ENCODE measurements at places on chromosomes 2 and 18. TPM values are rescaled to one million over a fixed set of nuclear protein-coding genes. Genes with fewer than 3 reads are reported as not detected.

- no peak for ATAC-seq
Measured at GRCh38 chr2:14189929-14190328, 442.6 kb upstream of the LRATD1 start.

DNA sequence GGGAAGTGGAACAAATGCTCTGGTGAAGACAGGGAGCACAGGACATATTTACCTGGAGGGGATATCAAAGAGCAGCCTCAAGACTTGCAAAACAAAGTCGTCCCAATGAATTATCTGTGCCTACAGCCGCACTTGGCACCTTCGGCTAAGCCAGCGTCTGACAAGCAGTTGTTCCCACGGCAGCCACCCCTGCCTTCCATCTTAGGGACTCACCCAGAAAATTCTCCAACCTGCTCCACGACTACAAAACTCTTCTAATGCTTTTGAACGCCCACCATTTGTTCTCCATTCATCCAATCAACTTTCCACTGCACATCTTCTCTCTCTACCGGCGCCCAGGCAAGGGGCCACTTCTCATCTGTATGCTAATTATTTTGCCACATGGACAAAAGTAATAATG lies 7.0 kb downstream of the MYT1L start:
- no peak for ATAC-seq

DNA sequence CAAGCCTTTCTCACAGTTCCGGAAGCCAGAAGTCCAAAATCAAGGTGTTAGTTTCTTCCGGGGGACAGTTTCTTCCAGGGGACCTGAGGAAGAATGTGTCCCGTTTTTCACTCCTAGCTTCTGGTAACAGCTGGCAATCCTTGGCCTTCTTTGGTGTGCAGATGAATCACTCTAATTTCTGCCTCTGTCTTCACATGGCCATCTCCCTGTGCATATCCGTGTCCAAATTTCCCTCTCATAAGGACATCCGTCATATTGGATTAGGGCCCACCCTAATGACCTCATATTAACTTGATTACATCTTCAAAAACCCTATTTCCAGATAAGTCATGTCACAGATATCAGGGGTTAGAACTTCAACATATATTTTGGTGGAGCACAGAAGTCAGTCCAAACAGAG lies 141.4 kb downstream of the ZEB2 start:
- ATAC-seq, result peak; percentile 50

- no peak for ATAC-seq
Measured at GRCh38 chr2:64838817-64839216, 150.4 kb upstream of the SLC1A4 start.

GRCh38 chr2:98509542-98510321 lies 65.1 kb downstream of the INPP4A start:
- no peak for ATAC-seq

DNA sequence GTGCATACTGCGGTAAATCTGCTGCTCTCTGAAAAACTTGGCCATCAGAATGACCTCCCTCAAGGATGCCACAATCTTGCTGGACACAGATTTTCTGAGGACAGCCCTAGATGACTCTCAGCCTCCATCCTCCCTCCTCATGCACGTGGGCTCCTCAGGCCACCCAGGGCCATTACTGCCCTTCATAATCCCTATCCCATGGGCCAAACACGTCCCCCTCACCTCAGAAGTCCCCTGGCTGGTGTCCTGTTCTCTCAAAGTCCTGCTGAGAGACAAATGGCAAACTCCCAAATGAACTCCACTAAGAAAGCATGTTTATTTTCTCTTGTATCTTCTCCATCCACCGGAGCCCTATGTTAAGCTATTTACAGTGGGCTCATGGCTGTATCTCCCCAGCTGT lies 125.7 kb downstream of the MRO start:
- ATAC-seq, result no peak

DNA sequence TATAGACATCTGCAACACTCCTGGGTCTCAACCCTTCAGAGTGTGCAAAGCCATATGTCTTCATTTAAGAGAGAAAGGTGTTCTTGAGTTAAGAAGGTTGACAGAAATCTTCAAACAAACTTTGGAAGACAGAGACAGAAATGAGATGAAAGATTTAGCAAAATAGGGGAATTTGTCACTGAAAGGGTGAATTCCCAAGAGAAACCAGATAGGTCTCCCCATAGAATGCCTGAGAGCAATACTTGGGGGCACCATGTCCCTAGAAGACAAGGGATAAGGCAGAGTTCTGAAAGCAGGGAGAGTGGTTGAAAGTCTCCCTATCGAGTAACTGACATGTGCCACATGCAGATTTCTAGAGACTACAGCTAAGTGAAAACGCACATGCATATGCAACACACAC lies 50.0 kb downstream of the AP1S3 start:
- ATAC-seq, result no peak

The PARD3B gene
- total RNA-seq, result 29.6 TPM

The LYPD6 gene
- 0.31 TPM for total RNA-seq

Measured in gastroesophageal sphincter (tissue), 4 donors.